ENCODE measurements at places on chromosomes 7 and 10.

GRCh38 chr7:75662579-75663301 is 76.0 kb downstream of the HIP1 start:
- DNase-seq: no peak

DNA sequence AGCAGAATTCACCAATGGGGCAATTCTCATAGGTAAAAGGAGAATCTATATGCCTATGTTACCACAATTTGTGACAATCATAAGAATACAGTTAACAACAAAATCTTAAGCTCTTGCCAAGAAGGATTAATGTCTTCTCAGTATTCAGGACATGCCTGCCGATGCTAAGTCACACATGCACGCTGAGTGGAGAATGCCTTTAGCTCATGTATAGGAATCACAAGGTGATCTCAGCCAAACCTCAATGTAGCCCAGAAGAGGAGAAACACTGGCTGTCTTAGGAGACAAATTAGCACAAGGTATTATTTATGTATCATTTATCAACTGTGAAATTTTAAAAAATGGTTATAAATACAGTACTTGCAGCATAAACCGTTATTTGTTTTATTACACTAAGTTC is 2.7 kb downstream of the HTR7 start:
- DNase-seq: no peak

- no peak for DNase-seq
Measured at GRCh38 chr7:32264702-32265284, 194.6 kb upstream of the PDE1C start.

GRCh38 chr10:76456197-76456596 is 1024.8 kb downstream of the LRMDA start:
- DNase-seq: peak; percentile 42

DNA sequence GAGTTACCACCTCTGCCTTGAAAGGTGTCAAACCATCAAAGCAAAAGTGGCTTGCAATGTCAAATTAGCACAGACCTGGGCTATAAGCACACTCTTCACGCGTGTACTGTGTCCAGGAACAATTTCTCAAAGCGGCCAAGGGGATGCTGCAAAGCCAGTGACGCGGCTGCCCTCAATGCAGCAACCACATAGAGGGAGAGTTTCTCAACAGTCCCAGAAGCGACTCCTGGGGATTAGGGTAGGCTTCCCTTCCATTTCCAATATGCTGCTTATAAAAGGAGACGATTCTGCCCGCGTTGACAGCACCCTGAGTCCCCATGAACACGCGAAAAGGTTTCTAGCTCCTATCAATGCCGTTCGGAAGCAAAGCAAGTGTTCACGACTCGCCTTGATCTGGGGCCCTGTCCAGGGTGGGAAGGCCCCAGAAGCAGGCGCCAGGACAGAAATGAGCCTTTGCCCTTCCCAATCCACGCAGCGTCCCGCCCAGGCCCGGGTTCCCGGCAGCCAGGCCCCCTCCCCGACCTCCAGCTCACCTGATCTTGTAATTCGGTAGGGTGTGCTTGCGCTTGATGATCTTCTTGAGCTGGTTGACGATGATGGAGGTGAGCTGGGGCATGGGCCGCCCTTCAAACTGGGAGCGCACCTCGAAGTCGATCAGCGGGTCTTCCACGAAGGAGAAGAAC is 1.3 kb downstream of the PDZD8 start:
- peak; percentile 43 for DNase-seq
